AG04450 (cell line): ENCODE measurements at places on chromosomes 16 and 17. TPM values are rescaled to one million over a fixed set of nuclear protein-coding genes. Genes with fewer than 3 reads are reported as not detected.

The GP1BA gene
- polyA plus RNA-seq: not detected in 2 replicates

The SBK1 gene
- polyA plus RNA-seq: 0.01 and 0.02 TPM in 2 replicates

The FXR2 gene
- 24.6 and 29.4 TPM in 2 replicates for polyA plus RNA-seq

The PDF gene
- 5.4 and 6.4 TPM in 2 replicates for polyA plus RNA-seq

The NSRP1 gene
- 14.8 and 18.6 TPM in 2 replicates for polyA plus RNA-seq

The CTRB2 gene
- polyA plus RNA-seq: not detected in 2 replicates

The DPEP3 gene
- polyA plus RNA-seq: not detected in 2 replicates

The TXNL4B gene
- 11.3 and 21.3 TPM in 2 replicates for polyA plus RNA-seq
